ENCODE measurements at places on chromosomes 12 and 14.

GRCh38 chr12:77064896-77065360 lies 441 bp downstream of the E2F7 start:
- no peak for DNase-seq

DNA sequence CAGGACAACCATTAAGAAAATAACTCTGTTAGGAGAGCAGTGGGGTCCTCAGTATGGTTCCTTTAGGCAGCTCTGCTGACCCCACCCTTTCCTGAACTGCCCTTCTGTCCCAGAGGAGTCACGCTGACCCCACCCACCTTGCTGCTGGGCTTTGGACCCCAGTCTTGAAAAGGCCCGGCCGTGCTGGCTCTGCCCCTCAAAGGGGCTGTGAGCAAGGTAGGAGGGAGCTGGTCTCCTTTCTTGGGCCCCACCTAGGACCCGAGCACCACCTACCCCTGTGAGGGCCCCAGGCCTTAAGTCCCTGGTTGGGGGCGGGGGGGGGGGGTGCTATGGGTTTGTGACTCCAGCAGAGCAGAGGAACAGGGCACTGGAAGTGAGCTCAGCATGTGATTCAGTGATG lies 171.1 kb downstream of the MON2 start:
- DNase-seq = no peak

GRCh38 chr12:1391722-1392121 lies 202.7 kb downstream of the FBXL14 start:
- DNase-seq = no peak

DNA sequence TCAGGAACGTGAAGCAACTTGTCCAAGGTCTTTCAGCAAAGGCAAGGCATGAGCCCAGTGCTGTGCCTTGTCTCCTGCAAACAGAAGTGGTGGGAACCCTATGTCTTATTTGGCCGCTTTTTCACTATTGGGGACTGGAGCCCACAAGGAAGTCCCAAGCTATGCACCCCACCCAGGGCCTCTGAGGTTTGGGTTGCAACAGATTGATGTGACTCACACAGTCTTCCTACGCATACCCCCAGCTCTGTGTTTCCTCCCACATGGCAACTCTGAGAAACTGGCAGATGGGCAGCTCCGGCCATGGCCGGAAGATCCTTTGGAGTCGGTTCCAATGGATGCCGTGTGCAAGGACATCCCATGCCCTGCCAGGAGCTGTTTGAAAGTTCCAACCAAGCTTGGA lies 28.3 kb upstream of the CMKLR1 start:
- no peak for DNase-seq

DNA sequence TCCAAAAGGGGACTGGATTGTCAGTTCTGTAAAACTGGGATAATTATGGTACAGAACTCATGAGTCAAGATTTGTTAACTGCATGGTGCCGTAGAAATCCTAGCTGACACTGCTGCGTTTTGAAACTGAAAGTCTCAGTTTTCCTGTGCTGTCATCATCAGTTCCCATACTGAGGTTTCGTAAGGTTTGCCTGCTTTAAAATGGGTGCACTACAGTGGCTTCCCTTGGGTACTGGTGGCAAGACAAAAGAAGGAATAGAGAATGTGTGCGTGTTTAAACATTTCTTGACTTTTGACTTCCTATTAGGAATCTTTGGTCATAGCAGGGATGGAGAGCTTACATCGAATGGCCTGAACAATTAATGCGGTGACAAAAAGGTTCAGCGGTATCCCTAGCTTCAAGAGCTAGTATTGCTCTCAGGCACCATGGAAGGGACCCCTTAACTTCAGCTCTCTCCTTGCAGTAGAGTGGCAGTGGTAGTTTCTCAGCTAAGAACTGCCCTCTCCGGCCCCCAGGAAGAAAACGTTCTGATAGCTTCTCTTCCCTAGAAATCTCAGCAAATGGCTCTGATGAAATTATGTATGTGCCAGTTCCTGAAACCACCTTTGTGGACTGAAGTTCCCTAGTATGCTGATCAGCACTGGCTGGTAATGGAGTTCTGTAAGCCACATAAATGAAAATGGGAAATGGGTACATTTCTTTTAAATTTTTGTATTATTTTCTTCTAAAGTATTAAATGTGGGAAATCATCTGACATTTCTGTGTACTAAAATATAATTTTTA lies 28.9 kb downstream of the ANO6 start:
- DNase-seq = no peak

- DNase-seq = no peak
Measured at GRCh38 chr12:13007496-13008233, 7.6 kb upstream of the HEBP1 start.

DNA sequence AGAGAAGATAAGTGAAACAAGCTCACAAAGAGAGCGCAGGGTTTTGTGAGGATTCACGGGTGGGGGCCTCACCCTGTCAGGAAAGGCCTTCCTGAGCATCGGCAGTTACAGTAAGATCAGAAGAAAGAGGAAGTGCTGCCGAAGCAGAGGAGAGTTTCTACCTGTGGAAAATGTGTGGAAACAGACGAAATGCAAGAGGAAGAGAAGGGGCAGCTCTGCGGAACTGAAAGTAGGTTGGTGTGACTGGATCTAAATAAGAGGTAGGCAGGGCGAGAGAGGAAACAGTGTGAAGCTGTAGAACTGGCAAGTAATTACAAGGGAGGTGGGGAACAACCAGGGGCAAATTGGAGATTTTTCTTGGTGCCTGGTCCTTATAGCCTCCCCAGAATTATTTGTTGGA lies 2.6 kb downstream of the GPR68 start:
- DNase-seq = no peak

GRCh38 chr12:26056335-26056734 lies 68.5 kb downstream of the BHLHE41 start:
- no peak for DNase-seq

GRCh38 chr12:110850762-110851161 lies 4.0 kb downstream of the CCDC63 start:
- DNase-seq = no peak

DNA sequence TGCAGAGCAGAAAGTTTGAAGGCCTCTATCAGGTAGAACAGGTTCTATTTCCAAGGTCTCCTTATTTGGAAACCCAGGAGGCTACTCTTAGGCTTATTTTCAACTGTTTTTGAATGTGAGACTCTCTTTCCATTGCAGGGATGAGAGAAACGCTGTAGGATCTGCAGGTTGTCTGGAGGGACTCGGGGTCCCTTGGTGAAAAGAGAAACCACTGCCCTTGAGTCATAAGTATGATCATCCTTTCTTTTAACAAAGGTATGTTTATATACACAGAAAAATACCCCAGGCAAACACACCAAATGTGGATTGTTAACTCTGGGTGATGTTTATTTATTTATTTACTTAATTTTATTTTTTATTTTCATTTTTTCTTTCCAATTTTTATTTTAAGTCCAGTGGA lies 57.8 kb upstream of the MAX start:
- DNase-seq = no peak

DNA sequence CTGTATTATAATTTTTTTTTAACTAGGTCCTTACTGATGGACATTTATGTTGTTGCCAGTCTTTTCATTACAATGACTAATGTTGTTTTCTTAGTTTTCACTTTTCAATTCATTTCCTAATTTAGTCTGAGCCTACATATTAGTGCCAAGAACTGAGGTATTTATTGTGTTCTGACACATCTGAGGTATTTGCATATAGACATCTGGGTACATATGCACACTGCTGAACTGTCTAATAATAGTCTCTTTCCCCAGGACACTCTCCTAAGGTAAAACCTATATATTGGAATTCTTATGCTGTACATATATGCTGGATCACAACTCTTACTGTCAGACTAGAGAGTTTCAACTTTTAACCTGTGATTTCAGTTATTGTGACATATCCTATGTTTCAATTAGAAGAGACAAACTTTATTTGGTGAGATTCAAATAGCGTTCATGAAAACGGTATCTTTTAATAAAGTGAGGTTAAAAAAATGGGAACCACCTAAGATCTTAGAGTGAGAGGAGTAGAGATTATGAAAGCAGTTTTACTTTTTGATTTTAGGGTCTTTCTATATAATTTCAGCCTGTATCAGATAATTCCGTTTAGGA lies 263.2 kb downstream of the RAD51B start:
- DNase-seq = no peak

GRCh38 chr12:3700861-3701260 lies 52.0 kb downstream of the CRACR2A start:
- DNase-seq = no peak

GRCh38 chr12:54032627-54033100 lies at the start of gene HOXC5:
Gene HOXC5, plus strand, starts transcription at chr12:54033050. Its CDS starts 73 bp downstream, at chr12:54033123.
- DNase-seq = peak; percentile 33

GRCh38 chr14:31206536-31207286 lies 882 bp downstream of the HECTD1 start:
- DNase-seq = peak; percentile 17

DNA sequence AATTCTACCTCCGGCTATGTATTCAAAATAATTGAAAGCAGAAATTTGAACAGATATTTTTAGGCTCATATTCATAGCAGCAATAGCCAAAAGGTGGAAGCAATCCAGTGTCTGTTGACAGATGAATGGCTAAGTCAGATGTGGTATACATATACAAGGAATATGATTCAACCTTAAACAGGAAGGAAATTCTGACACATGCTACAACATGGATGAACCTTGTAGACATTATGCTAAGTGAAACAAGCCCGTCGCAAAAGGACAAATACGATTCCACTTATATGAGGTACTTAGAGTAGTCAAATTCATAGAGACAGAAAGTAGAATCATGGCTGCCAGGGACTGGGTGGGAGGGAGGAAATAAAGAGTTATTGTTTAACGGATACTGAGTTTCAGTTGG lies 331.6 kb downstream of the PCNX1 start:
- no peak for DNase-seq

- no peak for DNase-seq
Measured at GRCh38 chr14:79419571-79420327, 791.6 kb downstream of the DIO2 start.

DNA sequence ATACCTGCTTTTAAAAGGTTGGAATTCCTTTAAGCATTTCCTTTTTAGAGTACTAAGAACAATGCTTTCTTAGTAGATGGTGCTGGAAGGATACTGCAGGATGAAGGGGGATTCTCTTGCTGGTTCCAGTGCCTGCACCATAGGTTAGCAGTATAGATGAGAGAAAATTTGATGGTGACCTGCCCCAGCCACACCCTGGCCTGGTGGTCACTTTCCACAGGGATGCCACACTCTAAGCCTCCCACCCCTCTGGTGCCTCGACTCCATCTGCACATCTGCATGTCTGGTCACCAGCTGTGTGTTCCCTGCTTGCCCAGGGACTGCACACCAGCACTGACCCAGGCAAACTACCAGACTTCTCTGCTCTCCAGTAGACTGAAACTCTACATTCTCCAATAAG lies 19.1 kb downstream of the SLC2A3 start:
- DNase-seq = no peak

DNA sequence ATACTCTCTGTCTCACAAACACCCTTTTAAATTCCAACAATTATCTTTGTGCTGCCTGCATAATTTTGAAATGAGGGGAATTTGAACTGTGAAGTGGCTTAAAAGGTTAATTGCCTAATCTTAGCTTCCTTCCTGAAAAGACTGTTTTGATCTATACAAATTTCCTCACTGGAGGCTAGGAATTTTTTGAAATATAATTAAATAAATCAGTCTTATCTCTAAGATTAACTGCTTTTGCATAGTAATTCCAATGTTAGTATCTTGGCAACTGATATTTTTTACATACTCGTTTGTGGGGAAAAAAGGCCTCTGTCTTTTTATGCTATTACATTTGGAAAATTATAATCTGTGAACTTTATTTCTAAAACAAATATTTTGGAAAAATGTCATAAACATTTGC lies 498.5 kb downstream of the TMTC2 start:
- no peak for DNase-seq

GRCh38 chr14:78248501-78249090 lies 78.4 kb downstream of the NRXN3 start:
- no peak for DNase-seq

GRCh38 chr12:130423991-130424857 lies 86.5 kb downstream of the PIWIL1 start:
- DNase-seq = no peak

Measured in stimulated activated CD8-positive, alpha-beta memory T cell treated with anti-CD3 and anti-CD28 coated beads, Interleukin-4, amount 100 ng/mL, for 1 hour (primary cell).